NCI-H146 (cell line): ENCODE measurements at places on chromosomes 3 and 15.
A peak's percentile ranks its signal among the peaks of the same experiment; 100 is the strongest.

DNA sequence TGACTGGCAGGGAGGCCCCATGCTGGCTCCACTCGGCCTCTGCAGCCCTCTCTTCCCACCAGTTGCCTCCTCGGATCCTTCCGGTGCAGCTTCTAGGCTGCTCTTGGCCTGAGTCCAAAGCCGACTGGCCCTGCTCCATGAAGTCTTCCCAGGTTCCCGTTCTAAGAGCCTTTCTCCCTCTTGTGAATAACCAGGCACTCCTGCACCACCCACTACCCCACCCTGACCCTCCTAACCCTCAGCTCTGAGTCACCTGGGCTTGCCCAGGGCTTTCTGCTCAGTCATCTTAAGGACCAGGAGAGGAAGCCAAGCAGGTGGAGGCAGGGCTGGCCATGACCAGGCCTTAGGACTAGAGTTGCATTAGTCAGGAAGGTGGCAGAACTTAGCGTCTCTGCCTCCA lies 28.1 kb upstream of the CNBP start:
- DNase-seq = peak; percentile 67

DNA sequence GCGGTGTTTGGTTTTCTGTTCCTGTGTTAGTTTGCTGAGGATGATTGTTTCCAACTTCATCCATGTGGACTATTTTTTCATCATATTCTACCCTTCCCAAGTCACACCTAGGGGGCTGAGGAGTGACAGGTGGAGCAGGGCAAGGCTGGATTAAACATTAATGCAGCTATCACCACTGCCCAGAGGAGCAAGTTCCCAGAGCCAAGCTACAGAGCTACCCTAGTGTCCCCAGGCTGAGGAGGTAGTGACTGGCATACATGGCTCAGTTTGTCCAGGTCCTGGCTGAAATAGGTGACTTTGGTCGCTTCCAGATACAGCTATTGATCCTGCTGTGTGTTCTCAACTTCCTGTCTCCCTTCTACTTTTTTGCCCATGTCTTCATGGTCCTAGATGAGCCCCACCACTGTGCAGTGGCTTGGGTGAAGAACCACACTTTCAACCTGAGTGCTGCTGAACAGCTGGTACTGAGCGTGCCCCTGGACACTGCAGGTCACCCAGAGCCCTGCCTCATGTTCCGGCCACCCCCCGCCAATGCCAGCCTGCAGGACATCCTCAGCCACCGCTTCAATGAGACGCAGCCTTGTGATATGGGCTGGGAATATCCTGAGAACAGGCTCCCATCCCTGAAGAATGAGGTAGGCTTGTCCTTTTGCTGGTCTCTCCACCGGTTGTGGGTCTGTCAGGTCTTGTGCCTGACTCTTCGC lies at the start of gene SLC22A13:
SLC22A13 (plus strand) TSS at position 209 of the 704 bp plus-strand sequence; CDS start at position 258, 49 bp downstream.
- no peak for DNase-seq

GRCh38 chr3:185659942-185660921 lies 74.1 kb downstream of the SENP2 start:
- peak; percentile 83 for DNase-seq

DNA sequence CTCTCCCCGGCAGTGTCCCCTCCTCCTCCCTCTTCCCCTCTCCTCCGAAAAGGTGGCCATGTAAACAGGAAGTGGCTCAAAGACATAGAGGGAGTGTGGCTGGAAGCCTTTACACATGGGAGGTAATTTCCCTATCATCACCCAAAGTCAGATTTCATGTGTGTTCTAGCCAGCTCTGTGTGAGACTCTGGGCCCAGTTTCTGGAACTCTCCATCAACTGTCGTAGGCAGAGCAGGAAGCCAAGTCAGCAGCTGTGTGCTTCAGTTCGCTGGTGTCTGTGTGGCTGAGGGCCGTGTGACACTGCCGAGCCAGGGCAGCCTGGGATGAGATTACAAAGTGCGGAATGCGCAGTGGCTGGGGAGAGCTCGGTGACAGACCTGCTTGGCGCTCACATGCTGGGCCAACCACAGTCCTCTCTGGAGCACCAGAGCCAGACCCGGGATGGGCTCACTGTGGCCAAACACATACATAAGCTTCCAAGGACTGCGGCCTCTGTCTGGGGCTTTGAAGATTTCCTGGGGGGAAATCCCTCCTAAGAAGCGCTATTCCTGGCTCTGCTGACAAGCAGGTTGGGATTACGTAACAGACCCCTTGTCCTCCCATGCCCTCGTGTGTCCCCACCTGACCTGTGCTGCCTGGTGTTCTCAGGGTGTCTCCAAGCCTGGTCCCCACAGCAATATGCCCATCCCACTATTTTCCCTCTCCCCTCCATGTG lies 50.7 kb downstream of the UMPS start:
- DNase-seq = no peak

DNA sequence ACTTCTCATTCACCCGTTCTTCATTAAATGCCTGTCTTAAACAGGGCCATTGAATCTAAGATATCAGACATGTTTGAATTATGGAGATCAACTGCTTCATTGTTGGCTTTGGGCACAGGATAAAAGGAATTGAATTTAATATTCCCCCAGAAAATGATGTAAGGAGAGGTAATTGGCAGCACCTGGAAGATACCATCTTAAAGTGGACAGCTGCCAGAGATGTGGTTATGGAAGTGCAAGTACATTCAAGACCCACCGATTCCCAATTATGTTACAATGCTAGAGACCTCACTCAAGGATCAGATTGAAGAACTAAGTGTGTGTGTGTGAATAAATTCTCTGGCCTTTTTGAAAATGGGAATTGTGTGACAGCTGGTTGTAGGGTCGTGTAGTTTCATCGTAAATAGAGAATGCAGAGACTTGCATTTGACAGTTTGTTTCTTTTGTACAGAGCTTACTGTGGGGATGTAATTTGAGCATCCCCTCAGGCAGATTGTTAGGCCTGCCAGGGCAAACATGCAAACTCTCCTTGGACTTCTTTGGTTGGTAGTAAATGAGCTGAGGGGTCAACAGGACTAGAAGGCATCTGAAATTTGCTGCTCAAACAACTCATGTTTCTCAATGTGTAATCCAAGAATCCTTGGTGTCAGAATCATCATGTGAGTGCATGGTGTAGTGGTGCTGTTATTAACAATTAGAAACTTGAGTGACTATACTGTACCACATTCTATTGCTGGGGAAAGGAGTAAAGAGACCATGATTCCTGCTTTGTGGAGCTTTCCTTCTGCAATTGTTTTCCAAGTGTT lies 359.2 kb upstream of the THRB start:
- no peak for DNase-seq
